ENCODE measurements at places on chromosomes 1 and 21.
A peak's percentile ranks its signal among the peaks of the same experiment; 100 is the strongest.

- DNase-seq, result no peak
These were observed 27.4 kb downstream of the CHML start for GRCh38 chr1:241612533-241613477.

GRCh38 chr21:38436341-38436740, 61.9 kb downstream of the ERG start:
- no peak for DNase-seq

- DNase-seq, result no peak
These were observed 131.0 kb upstream of the LMO4 start for GRCh38 chr1:87197641-87198040.

DNA sequence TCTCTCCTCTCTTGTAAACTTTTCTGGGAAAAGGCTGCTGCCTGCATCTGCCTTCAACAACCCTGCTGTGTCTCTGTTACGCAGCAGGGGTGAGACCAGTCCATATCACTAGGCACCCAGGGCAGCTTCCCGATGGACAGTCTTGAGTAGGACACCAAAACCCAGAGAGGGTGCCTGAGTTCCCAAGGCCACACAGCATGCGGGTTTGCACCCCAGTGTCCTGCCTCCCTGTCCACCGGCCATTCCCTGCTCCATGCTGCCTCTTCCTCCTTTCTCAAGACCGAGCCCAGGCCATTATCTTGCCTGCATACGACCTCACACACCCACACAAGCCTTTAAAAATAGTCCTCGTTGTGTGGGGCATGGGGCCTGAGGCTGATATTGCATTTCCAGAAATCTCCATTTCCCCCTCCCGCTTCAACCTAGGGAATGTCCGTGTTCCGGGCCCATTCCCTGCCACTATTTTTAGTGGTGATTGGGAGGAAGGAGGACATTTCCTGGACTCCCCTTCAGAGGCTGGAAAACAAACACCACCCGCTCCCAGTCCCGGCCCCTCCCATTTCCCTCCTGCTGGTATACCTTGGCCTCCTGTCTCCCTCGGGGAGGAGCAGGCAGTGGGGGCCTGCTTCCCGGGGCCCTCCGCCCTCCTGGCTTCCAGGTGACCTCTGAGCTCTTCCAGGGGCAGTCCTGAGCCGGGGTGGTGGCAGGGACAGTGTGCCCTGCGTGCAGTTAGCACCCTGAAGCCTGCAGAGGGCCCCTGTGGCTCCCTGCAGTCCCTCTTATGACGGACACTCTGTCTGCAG, 132.4 kb upstream of the TMEM51 start:
- no peak for DNase-seq

DNA sequence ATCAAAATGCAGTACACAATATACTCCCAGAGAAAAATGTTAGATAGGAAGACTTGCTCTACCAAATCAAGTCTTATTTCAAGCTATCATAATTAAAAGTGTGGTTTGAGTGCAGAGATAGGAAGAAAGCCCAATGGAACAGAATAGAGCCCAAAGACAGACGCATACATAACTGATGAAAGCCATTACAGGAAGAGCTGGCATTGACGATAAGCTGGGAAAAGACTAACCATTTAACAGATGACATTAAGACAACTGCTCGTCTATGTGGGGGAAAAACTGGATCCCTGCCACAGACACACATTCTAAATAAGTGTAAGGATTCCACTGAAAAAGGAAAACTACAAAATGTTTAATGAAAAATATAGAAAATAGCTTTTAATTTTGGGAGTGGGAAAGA, 85.5 kb downstream of the NGF start:
- no peak for DNase-seq

DNA sequence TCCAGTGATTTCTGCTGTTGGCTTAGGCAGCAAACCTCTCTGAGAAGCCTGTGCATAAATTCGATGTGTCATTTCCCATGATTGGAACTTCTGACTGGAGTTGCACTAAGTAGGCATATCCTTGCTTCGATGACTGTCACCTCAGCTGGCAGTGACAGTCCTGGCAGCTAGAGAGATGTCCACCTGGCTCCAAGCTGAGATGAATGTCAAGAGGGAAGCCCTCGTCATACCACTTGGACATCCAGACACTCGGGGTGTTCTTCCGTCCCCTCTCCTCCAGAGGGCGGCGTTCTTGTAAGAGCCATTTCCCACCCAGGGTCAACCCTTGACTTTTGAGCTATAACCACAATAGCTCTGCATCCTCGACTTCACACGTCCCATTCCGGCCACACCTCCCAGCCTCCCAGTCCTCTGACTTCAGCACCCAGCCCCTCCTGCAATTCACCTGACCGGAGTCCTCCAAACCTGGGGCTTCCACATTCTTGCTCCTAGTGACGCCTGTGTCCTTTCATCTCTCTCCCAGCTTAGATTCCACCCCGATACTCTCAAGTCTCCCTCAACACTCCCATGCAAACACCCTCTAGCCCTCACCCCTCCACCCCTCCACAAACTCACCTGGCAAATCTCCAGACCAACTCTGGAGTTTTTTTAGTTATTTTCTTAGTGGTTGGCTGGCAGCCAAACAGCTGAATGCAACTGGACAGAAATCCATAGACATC, 17.3 kb downstream of the CA6 start:
- DNase-seq, result peak; percentile 88
